Peyer's patch (tissue), 4 donors: ENCODE measurements at places on chromosomes 6 and 20.
A peak's percentile ranks its signal among the peaks of the same experiment; 100 is the strongest.

DNA sequence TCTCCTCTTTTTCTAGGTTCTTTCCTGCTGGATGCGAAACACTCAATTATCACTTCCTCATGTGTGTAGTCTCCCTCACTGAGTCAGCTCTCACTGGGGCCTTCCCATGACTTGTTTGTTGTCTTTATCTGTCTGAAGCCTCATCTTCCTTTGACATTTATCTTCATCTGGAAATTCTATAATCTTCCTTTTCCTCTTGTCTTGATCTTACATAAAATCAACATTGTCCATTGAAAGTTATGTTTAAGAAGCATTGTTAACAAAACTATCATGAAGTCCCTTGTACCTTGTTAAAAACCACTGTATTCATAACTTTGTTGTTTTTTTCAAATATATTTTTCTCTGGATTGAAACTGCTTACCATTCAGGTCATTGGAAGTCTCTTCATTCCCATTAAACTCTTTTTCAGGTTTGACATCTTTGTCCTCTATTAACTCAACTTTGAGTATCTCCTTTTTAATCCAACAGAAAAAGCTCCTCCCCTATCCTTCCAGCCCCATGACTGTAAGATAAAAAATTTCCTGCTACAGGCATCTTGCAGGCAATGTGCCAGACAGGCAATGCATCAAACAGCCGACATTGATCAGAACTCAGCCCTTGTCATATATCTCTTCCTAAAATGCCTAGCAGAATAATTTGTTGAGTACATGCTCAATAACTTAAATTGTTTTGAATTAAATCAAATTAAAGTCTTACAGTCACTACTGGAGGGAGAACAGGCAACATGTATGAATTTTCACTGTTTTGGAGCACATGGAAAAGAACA lies 34.8 kb downstream of the MYLIP start:
- DNase-seq, result no peak

DNA sequence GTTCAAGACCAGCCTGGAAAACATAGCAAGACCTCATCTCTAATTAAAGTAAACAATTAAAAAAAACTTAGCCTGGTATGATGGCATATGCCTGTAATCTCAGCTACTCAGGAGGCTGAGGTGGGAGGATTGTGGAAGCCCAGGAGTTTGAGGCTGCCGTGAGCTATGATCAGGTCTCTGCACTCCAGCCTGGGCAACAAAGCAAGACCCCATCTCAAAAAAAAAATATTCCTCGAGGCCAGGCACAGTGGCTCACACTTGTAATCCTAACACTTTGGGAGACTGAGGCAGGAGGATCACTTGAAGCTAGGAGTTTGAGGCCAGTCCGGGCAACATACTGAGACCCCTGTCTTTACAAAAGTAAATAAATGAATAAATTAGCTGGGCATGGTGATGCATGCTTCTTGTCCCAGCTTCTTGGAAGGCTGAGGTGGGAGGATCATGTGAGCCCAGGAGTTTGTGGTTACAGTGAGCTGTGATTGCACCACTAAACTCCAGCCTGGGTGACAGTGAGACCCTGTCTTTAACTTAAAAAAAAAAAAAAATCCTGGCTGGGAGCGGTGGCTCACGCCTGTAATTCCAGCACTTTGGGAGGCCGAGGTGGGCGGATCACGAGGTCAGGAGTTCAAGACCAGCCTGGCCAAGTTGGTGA lies 9.3 kb upstream of the C2 start:
- no peak for DNase-seq

DNA sequence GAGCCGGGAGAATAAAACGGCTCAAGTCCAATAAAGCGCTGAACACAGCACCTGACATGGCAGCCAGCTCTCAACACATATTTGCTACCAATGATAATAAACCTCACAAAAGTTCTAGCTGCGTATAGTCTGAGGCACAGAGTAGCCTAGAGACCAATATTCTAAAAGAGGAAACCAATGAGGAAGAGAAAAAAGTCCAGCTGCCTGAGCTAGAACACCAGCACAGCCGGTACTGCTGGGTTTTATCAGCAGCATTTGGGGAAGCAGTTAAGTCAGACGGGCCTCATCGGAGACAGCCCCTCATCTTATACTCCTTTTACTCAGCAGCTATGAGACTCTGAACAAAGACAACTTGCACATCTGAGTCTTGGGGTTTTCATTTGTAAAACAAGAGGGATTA lies 2.4 kb upstream of the RTF2 start:
- no peak for DNase-seq

- DNase-seq, result no peak
Measured at GRCh38 chr20:51266353-51266752, 243.4 kb upstream of the KCNG1 start.

DNA sequence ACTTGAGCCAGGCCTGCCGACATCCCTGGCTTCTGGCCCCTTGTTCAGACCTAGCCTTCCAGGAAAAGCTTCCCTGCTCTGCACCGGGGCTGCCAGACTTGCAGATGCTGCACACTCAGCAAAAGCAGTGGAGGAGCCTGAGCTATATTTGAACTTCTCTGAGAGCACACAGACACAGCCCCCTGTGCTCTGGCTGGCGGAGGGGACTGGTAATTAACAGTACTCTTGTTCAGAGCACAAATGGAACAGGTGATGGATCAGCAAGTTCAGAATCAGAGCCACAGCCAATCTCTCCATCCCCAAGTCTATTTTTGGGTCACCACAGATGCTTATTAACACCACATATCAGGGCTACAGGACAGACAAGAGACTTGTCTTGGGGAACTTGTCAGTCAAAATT lies 27.6 kb upstream of the RIMS4 start:
- no peak for DNase-seq

DNA sequence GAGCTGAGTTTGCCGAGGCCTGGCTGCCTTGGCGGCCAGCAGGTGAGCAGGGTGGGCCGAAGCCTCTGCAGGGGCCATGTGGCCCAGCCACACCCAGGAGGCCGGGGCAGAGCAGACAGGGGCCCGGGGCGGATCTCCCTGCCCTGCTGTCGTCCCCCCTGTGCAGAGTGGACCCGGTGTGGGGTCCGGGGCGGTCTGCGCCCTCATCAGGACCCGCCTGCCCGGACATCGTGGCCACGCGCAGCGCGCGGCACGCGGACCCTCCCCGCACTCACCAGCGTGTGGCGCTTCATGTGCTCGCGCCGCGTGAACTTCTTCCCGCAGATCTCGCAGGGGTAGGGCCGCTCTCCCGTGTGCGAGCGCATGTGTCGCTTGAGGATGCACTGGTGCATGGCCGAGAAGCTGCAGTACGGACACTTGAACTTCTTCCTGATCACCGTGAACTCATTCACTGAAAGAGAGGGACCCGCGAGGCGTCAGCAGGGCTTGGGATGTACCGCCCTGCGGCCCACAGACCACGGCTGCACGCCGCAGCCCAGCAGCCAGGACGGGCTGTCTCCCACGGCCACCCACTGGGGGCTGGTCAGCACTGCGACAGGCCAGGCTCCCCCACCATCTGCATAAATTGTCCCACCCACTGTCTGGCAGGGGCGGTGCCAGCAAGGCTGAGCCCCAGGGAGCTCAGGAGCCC lies 13.0 kb downstream of the SLC2A4RG start:
- DNase-seq, result no peak

GRCh38 chr20:1206366-1207148 lies 3.3 kb downstream of the C20orf202 start:
- no peak for DNase-seq

DNA sequence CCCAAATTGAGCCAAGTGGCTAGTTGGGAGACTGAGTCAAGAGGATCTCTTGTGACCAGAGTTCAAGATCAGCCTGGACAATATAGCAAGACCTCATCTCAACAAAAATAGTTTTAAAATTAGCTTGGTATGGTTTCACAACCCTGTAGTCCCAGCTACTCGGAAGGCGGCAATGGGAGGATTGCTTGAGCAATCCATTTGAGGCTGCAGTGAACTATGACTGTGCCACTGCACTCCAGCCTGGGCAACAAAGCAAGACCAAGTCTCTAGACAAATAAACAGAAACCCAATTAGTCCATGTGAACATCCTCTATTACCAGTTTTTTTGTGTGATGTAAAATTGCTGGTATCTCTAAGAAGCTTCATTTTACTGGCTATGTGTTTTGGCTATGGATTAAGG lies 106.2 kb downstream of the TULP4 start:
- no peak for DNase-seq

DNA sequence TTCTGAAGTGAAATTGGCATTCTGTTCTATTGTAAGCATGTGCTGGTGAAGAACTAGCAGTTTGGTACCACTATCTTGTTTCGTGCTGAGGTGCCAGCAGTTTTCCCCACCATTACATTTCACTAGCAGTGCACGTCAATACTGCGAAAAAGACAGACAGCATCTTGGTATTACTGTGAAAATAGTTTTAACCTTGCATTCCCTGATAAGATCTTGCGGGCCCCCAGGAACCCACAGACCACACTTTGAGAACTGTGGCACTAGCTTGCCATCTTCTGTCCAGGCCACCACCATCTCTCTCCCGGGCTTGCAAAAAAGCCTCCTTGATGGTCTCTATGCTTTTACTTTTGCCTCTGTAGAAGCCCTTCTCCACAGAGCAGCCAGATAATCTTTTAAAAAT lies 185.7 kb downstream of the BACH2 start:
- no peak for DNase-seq

DNA sequence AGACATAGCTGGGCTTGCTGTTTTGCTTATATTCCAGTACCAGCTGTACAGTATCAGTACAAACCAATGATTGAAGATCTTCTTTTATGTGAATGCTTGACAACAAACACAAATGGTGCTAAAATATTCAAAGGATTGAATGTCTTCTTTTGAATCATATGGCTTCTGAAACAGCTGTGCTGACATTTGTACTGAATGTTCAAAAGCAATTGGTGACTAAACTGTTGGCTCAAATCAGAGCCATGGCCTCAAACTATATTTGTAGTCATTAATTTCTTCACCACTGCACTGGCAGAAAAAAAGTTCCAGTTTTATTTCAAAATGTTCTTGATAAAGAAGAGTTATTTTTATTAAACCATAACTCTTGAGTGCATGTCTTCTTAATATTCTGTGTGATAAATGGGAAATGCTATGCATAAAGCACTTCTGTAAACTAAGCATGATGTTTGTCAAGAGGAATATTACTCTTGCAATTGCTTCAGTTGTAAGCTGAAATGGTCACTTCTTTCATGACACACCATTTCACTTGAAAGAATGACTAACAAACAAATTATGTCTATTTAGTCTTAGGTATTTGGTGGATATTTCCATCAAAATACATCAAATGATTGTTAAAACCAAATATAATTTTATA lies 45.9 kb upstream of the CENPW start:
- no peak for DNase-seq

GRCh38 chr6:79543411-79543810 lies 6.2 kb upstream of the LCA5 start:
- DNase-seq, result no peak

GRCh38 chr20:53713328-53714056 lies 119.9 kb upstream of the ZNF217 start:
- no peak for DNase-seq

GRCh38 chr6:14589175-14589574 lies 471.6 kb downstream of the CD83 start:
- DNase-seq, result no peak

DNA sequence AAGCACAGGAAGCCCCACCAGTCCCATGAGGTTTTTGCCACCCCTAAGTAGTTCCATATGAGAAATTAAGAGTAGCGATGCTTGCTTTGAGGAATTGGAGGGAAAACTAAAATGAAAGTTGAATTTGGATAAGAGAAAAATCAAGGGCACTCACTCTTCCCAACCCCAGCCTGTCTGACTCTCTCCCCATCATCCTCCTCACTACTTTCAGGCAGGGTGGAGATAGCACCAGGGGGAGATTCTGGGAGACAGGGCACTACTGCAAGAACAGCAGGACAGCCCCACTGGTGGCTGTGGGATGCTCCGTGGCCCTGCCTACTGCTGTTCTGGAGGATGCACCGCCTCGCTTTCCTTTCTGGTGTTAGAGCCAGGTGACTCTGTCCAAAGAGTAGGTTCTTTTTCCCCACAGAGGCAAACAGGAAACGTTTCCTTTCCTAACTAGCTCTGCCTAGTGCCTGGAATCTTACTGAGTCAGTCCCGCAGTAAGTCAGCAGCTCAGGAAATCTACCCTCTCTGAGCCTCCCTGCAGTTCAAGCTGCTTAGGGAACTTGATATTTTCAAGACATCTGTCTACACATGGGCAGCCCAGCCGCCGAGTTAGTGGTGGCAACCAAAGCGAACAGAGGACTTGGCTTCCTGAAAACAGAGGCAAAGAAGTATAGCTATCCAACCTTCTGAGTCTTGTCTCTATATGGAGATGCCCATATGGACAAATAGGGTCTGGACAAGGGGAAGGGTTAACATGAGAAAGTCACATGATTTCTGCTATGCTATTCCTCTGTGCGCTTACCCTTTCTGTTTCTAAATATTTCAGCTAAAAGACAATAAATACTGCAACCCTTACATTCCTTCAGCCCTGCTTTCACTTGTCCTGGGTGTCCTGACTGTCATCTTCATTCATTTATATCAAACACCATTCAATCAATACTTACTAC lies 11.4 kb downstream of the HLA-E start:
- DNase-seq, result peak; percentile 52

DNA sequence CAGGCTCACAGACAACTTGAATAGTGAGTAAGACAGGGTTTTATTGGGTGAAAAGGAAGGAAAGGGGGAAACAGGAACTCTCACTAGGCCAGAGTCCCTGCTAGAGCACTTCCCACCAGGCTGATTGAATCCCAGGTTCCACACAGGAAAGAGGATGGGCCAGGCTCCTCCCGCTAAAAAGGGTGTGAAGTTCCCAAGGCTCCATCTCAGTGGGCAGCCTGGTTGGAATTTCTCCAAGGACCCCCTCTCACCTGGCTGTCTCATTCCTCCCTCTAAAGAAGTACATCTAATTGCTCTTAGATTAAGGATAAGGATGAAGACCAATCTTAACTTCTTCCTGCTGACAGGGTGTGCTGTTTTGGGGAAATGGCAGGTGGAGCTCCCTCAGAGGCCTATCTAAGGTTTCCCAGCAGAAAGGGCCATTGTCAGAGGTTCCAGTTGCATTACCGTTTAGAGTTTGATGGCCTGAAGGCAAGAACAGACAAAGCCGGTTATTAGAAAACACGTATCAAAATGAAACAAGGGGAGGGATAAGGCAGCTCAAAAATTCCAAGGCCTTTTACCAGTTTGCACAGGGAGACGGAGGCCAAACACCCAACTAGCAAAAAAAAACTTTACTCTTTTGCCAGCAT lies 21.5 kb downstream of the COL19A1 start:
- no peak for DNase-seq

- no peak for DNase-seq
Measured at GRCh38 chr6:84785671-84786070, 21.3 kb upstream of the TBX18 start.
